GM23248 (cell line): ENCODE measurements at places on chromosomes 5 and 9.
A peak's percentile ranks its signal among the peaks of the same experiment; 100 is the strongest.

- DNase-seq: no peak
Measured at GRCh38 chr5:44001675-44002380, 387.4 kb downstream of the FGF10 start.

DNA sequence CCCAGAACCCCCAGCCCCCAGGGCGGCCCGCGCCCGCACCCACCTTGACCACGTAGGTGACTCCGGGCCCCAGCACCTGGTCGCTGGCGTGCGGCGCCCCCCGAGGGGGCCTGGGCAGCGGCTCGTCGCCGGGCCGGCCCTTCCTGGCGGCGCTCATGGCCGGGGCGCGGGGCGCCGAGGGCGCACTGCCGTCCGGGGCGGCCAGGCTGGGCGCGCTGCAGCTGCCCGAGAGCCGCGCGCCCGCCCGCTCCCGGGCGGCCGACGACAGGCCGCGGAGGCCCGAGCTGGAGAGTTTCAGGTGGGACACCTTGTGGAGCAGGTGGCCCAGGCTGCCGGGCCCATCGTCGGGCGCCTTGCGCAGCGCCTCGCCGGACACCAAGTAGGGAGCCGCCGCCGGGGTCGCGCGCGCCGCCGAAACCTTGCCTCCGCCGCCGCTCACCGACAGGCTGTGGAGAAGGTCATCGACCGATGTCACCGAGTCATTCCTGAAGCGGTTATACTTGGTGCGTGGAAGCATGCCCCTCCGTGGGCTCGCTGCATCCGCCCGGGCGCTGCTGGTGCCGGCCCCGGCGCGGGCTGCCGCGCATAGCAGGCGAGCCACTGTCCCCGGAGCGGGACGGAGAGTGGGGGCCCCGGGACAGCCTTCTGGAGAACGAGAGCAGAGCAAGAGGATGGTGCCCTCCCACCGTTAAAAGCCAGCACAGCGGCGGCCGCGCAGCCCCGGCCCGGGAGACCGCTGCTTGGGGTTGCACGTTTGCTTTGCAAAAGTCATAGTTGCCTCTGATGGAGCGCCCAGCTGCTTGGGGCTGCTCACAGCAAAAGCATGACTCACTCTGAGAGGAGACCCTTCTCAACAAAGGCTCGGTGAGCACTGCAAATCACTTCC, at the start of gene SHC3:
Gene SHC3 (minus strand): TSS at position 875 of the 886 bp plus-strand sequence. CDS start 358 bp downstream, at position 517.
- peak; percentile 38 for DNase-seq

DNA sequence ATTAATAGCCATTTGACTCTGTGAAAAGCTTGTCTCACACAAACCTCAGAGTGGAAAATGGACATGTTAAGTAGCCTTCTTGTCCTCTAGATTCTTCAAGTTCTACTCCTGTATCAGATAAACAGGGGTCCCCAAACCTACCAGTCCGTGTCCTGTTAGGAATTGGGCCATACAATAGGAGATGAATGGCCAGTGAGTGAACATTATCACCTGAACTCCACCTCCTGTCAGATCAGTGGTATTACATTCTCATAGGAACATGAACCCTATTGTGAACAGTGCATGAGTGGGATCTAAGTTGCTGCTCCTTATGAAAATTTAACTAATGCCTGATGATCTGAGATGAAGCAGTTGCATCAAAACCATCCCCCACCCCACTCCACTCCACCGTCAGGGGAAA, 136.3 kb downstream of the TMEM232 start:
- DNase-seq: peak; percentile 50

GRCh38 chr5:141476132-141476911, 556 bp downstream of the PCDHGC3 start:
- DNase-seq: peak; percentile 89

DNA sequence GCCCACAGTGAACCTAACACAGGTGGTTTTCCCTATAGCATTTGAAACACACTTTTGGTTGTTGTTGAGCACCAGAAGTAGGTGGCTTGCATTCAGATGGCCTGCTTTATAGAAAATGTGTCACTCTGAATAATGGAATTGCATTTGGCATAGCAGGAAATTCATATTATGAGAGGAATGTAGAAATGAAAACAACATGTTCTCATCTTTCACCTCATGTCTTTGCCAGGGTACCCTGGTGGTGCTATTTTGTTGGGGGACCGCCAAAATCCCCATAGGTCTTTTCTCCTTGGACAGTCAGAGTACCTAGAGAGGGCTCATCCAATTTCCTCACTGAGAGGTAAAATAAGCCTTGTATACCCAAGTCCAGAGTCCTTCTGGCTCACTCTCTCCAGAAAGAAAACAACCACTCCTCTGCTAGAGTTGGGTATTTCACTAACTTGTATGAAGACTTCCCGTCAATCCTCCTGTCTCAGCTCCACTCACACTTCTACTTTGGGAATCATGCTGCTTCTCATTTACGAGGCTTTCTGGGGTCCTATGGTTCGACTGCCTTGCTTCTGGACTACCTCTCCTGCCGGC, 67.4 kb downstream of the MRPS27 start:
- peak; percentile 45 for DNase-seq

GRCh38 chr9:131977109-131977838, 102.4 kb downstream of the MED27 start:
- no peak for DNase-seq

DNA sequence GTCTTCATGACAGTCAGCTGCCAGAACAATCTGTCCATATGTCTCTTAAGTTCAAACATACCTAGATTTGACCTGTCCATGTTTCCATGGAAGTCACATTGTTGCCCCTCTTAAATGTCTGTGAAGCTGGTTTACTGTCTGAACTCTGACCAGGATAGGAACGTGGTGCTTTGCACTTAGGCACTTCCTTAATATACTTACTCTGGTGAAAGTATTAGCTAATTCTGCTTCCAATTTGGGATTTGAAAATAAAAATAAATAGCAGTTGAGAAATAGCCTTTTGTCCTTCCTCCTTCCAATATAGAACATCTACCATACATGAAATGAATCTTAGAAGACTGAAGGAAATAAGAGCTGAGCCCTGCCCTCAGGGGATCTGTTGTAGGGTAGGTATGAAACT, 524.5 kb upstream of the CLINT1 start:
- no peak for DNase-seq

GRCh38 chr5:155616779-155617392, 603.3 kb downstream of the KIF4B start:
- peak; percentile 34 for DNase-seq
